NCI-H2081 treated with DMSO at 0.1 percent for 48 hours (cell line): ENCODE measurements at places on chromosomes 16 and 17.

DNA sequence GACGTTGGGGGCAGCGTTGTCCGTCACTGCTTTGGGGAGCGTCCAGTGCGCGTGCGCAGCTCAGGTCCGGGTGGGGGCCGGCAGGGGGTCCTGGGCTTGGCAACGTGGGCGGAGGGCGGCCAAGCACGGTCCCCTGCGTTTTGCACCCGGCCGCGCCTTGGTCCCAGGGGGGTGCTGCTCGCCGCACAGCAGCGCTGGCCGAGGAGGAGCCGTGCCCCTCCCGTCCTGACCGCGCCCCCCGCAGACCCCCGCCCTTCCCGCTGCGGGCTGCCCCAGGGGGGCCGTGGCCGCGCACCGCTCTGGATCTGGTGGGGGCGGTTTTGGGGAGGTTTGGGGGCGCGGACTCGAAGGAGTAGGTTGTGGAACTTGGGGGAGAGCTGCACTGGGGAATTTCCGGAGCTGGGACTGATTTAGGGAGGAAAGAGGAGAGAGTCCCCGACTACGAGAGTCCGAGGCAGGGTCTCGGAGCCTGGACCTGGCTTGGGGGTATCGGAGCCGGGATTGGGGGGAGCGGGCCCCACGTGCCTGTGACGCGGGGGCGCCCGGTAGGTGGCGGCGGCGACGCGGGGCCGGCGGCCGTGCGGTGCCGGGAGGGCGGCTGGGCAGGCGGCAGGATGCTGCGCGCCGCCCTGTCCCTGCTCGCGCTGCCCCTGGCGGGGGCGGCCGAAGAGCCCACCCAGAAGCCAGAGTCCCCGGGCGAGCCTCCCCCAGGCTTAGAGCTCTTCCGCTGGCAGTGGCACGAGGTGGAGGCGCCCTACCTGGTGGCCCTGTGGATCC lies at the start of gene SLC9A5:
SLC9A5 (plus strand) TSS at position 579 of the 777 bp plus-strand sequence; CDS start at position 615, 36 bp downstream.
- DNase-seq = no peak

GRCh38 chr17:46839211-46839610 lies 12.2 kb upstream of the WNT9B start:
- DNase-seq = no peak

- peak; percentile 83 for DNase-seq
Measured at GRCh38 chr17:73802314-73802713, 158.1 kb upstream of the SDK2 start.

DNA sequence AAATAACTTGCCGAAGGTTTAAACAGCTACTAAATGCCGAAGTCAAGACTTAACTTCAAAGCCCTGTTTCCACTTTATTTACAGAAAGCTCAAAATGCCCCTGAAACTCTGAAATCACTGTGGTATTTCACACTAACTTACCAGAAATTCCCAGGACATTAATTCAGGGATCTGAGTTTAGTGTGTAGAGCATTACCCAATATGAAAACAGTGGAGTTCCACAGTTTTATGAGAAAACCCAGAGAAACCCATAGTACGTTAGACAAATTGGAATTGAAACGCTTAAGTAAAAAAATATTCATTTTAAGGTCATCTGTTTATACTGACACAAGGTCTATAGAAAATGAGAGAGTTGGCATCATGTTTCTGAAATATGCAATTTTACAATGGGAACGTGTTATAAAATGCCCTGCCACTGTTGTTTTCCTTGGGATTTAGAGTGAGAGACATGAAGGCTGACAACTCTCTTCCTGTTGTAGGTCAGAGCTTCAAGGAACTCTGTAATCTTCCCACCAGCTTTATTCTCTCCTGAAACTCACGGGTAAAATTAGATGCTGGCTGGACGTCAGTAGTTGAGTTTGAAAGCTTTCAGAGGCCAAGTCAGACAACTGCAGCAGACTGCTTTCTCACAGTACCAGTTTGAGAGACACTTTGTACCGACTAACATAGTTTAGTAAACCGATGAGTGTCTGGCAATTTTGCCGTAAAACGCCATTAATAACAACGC lies 139.4 kb upstream of the TBX2 start:
- no peak for DNase-seq

DNA sequence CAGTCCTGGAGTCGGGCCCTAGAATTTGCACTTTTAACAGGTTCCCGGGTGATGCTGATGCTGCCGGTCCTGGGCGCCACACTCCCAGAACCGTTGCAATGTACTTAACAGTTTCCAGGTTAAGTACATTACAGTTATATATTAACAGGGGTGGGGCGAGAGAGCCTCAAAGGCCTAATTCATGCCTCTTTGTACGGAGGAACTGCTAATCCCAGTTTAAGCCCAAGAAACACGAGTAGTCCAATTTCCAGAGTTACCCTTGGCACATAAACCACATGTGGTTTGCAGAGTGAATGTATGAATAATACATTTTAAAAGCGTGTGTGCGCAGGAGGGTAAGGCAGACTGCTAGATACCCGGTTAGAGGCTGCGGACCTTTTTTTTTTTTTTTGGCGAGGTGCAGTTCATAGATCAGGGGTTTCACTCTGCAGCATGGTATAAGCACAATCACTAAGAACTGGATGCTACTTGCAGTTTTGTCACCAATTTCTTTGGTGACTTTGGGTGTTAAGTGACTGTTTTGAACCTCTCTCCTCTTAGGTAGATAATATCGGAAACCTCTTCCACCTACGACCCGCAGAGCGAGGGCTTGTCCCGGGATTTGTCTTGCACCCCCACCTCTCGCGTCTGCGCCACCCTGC lies 713 bp downstream of the COX11 start:
- DNase-seq = no peak

DNA sequence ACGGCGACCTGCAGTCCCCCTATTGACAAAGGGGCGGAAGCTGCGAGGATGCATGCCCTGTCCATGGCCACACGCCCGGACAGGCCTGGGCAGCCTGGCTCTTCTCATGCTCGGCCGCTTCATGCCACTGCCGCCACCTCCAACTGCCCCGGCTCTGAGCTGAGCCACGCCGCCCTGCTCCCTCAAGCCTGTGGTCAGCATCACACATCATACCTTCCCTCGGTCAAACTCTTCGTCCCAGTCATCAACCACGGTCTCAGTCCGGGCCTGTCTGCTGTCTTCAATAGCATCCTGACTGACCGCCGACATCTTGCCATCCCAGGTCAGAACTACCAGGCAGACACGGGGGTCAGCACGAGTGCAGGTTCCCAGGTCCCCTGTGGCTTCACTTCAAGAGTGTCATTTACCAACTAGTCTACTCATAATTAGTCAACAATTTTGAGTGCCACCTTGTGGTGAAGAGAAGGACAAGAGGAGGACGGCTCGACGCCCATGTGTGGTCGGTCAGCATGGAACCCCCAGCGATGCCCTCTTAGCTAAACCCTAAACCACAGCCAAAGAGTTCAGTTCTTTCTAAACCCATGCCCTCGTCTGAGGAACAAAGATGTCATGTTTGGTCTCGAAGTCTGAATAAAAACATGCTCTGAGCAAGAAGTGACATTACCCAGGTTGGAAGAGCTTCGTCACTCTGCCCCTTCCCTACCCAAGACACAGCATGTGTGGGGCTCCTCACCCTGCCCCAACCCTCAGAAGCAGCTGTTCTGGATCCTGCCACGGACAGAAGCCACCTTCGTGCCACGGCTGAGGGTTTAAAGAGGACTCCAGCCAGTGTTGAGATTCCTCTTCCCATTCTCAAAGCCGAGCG lies 16.9 kb upstream of the CYTH1 start:
- no peak for DNase-seq

- DNase-seq = no peak
Measured at GRCh38 chr16:89095491-89095951, 1.9 kb downstream of the ACSF3 start.
